Right kidney (tissue), 9 donors: ENCODE measurements at places on chromosomes 2 and 18.
A peak's percentile ranks its signal among the peaks of the same experiment; 100 is the strongest.

DNA sequence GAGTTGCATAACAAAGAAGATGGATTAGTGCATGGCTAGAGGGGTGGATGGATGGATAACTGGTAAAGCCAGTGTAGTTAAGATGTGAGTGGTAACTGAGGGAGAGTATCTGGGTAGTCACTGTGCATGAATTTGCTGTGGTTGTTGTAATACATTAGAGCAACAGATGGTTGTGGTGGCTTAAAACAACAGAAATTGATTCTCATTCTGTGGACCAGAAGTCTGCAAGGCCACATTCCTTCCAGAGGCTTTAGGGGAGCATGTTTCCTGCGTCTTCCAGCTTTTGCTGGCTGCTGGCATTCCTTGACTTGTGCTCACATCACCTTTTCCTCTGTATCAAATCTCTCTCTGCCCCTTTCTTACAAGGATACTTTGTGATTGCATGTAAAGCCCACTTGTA lies 155.4 kb downstream of the ASB1 start:
- no peak for DNase-seq

GRCh38 chr18:53947092-53947640 lies 277.3 kb downstream of the MBD2 start:
- no peak for DNase-seq

- no peak for DNase-seq
Measured at GRCh38 chr2:42793334-42794270, 1.2 kb upstream of the HAAO start.

DNA sequence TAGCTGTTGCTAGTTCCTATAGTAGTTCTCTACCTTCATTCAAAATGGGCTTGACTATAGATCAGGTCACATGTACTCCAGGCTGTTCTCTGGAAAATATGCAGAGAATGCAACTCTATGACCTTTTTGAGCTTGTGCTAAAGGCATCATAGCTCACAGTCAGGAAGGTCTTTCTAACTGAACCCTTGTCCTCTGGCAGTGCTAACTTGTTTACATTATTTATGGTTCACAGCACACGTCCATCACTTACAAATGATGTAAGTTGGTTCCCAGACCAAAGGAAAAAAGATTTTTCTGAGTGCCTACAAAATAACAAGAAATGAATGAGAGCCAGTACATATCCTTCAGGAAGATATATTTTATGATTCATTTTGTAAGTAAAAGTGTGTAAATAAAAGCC lies 236.1 kb downstream of the GCA start:
- peak; percentile 13 for DNase-seq

GRCh38 chr18:12658426-12659138 lies 675 bp upstream of the SPIRE1 start:
- peak; percentile 69 for DNase-seq

- no peak for DNase-seq
Measured at GRCh38 chr2:16050908-16051489, 110.6 kb downstream of the MYCN start.

- DNase-seq = no peak
Measured at GRCh38 chr2:177754492-177754873, 318.1 kb downstream of the PDE11A start.

- no peak for DNase-seq
Measured at GRCh38 chr2:195521589-195521988, 135.4 kb upstream of the SLC39A10 start.

- no peak for DNase-seq
Measured at GRCh38 chr2:180519276-180519675, 461.1 kb upstream of the UBE2E3 start.

- no peak for DNase-seq
Measured at GRCh38 chr2:75030218-75031009, 72.0 kb downstream of the POLE4 start.

DNA sequence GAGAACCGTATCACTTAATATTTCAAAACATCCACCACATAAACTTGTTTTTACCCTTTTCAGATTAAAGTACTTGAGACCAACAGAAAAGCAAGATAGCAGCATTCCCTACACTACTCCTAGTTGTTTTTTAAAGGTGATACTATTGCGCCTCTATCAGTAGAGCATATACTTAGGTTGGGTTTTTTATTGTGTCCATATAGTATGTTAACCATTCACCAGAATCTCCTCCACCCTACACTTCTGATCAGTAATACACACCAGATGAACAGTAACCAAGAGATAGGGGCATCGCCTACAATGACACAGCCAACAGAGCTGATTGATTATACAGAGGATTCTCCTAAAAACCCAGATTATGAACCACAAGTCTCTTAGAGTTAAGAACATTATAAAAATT lies 70.1 kb upstream of the ZNF385B start:
- no peak for DNase-seq

- no peak for DNase-seq
Measured at GRCh38 chr2:66463206-66463755, 28.4 kb downstream of the MEIS1 start.

GRCh38 chr2:212109792-212110680 lies 428.6 kb downstream of the ERBB4 start:
- DNase-seq = no peak

DNA sequence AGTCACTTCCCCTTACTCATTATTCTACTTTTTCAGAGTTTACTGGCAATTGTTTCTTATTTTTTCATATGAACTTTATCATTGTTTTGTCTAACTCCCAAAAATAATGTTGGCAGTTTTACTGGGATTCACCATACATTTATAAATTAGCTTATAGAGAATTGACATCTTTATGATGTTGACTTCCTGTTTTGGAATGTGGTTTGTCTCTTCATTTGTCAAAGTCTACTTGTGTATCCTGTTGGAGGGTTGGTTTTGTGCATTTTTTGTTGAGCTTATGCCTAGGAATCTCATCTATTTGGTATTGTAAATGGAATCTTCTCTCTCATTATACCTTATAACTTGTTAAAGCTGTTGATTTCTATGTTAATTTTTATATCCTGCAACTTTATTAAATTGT lies 16.4 kb downstream of the EPC2 start:
- DNase-seq = no peak

GRCh38 chr2:151350579-151351195 lies 6.7 kb upstream of the TNFAIP6 start:
- no peak for DNase-seq

- DNase-seq = no peak
Measured at GRCh38 chr2:53130441-53130943, 637.1 kb upstream of the CHAC2 start.

GRCh38 chr18:13258921-13259320 lies 40.4 kb downstream of the LDLRAD4 start:
- DNase-seq = no peak
